ENCODE measurements at places on chromosomes 7 and 10.

DNA sequence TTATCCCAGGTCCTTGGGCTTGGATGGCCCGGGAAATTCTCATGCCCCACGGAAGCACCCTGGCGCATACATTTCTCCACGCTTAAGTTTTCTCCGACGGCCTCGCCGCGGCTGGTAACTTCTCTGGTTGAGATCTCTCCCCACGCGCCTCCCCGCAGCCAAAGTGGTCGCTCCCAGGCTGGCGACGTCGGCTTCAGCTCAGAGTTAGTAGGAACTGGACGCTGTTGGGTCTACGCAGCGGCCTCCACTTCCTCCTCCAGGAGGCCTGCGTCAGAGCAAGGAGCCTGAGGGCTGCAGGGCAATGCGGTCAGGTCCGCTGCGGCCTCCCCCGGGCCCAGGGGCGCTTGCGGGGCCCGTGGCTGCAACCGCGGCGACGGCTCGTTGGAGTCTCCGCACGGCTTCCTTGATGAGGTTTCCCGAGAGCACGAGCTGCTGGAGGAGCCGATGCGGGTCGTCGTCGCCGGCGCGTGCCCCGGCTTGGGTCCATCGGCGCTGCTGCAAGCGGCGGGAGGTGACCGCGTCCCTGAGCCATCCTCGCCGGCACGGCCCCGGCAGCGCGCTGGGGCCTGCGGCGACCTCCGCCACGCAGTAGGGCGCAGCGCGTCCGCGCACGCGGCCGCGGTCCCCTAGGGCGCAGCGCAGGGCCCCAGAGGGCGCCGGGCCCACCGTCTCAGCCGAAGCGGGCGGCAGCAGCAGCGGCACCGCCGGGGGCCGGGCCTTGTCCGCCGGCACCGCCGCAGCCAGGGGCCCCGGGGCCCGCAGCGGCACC, 744 bp downstream of the FRAT2 start:
- no peak for DNase-seq

DNA sequence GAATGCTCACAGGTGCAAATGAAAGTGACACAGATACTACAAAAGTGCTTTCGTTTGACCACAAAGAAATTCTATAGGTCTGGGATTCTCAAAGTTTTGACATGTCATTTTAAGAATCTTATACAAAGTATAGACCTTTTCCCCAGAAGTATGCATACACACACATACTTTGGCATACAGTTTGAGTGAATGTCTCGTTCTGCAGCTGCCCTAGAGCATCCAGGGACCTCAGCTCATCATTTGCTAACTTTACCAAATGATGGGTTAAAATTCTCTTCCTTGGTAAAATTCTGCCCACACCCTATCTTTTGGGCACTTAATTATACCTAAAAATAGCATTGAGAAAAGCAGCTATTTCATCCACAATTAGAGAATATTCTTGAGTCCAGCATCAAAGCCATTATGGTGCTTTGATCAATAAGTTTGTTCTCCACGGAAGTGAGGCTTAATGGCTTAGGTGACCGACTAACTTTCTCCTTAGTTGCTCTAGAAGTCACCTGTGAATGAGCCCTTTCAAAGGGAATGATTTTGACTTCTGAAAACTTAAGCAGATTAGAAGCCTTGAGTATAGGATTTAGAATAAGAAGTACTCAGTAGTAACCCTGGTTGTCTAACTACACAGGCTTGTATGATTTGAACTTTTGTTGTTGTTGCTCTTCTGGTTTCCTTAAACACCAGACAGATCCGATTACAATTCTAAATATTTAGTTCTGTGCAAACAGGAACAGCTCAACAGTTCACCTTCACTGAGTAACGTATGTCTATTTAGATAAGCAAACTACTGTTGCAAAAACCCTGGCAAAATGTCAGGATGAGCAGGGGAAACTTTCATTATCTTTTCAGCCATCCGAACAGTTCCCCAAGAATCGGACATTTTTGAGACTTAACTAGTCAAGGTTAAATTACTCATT, 70.6 kb downstream of the CNNM2 start:
- no peak for DNase-seq

DNA sequence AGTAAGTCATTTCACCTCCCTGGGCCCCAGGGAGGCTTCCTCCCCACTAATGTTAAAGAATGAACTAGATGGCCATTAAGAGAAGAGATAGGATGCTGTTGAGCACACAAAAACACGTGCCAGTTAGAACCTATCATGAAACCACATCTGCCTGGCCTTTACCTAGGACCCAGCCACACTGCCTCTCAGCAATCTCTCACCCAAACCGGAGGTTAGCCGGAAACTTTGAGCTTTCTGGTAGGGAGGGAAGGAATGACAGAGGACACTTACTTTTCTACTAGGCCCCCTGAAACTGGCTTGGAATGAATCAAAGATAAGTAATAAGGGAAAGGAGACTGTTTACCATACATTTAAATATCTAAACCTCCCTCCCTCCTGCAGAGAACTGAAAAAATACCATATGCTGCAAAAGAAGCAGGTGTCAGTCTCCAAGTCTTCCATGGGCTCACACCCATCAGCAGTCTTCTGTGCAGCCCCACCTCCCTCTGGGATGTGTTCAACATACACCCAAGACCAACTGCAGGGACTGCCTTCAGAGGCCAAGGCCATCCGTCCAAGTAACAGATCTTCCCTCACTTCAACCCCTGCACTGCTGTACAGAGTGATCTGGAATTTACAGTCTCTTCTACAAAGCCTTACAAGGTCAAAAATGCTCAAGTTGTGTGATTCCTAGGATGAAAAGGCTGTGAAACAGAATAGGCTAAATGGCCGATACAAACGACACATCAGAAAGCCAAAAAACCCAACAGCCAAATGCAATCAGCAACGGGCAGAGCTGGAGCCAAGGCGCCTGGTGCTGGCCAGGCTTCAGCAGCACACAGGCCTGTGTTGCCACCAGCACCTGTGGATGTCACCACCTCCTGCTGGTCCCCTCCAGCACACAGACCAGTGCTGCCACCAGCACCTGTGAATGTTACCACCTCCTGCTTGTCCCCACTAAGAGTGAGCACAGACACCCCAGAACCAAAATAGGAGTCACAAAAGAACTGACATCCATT, 42.4 kb downstream of the SORBS1 start:
- DNase-seq = no peak

GRCh38 chr7:132895231-132895630, 186.7 kb downstream of the CHCHD3 start:
- DNase-seq = no peak

DNA sequence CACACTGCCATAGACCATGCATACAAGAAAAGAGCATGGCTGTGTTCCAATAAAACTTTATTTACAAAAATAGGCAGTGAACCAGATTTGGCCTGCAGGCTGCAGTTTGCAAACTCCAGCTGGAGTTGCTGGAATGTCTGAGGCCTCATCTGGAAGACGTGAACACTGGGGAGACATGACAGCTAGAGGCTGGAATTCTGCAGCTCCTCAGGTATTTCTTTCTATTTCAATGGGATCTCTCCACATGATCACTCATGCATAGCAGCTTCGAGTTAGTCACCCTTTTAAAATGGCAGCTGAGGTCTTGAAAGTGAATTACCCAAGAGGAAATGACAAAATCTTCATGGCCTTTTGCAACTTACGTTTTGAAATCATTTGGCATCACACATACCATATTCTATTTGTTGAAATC, 52.6 kb upstream of the BET1 start:
- DNase-seq = no peak

DNA sequence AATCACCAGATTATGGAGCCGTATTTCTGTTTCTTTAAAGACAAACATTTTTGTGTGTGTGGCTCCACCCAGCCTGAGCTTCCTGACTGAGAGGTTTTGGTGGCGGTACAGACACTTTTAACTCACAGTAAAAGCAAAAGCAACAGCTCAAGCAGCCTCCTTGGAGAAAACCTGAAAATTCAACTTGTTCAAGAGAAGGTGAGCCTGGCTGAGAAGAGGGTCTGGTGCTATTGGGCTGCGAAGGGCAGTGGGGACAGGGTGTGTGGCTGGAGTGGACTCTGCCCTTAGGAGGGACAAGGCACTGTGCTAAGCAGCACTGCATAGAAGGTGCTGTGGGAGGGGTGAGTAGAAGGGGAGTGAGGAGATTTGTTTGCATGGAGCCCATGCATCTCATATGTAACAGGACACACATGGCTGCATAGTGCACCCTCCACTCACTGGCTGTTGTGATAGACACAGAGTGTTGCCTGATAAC, at the start of gene GIMAP7:
TSS of gene GIMAP7 (plus strand) at position 125 of the 475 bp plus-strand sequence. CDS start 5,103 bp downstream, outside the sequence.
- no peak for DNase-seq

- no peak for DNase-seq
Observed at GRCh38 chr10:78398382-78398781, 364.7 kb downstream of the RPS24 start.

DNA sequence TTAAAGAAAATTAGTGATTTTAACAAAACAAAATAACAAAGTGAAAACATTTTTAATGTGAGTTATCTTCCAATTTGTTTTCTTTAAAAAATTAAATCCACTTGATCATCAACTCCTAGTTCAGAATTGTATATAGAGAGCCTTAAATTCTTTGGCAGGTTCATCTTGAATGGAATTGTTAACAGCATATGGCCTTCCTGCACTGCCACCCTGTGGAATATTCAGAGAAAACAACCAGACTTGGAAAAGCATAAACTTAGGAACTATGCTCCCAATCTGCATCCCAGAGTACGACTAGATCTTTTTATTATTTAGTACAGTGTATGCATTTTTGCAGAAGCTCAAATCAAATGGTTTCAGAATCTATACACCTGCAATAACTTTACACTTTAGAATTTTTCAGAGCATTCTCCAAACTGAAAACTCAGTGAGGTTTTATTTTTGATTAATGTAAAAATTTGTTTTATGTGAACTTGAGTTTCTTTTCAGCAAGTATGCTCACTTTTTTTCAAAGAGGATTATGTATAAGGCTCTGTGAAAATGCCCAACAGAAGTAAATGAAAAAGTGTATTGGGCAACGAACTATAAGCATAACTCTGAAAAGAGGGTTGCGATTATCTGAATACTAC, 44.9 kb upstream of the ANK3 start:
- no peak for DNase-seq

- DNase-seq = no peak
Observed at GRCh38 chr7:41918597-41918996, 215.7 kb upstream of the INHBA start.

DNA sequence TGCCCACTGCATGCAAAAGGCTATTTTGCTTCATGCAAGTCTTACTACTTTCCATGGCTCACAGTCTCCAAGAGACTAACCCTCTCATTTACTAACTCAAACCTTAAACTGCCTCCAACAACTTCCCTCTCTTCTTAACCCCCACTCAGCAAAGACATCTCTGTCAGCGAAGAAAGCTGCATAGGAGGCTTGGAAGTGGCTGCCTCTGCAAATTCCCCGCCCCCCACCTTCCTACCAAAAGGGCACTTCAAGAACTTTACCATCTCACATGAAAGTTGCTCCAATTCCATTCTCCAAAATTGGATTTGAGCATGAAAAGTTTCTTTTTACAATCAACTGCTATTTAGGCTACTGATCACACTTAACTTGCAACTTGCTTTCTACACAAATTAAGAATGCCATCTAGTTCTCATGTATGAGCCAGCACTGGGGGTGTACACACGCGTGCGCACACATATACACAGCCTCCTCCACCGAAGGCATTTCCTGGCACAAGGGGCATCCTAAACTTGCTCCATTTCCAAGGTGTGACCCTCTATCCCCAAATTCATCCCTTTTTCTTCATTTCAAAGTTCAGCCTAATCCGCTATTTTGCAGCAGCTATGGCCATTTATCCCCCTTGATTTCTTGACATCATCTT, 1.8 kb downstream of the CCDC6 start:
- DNase-seq = no peak

DNA sequence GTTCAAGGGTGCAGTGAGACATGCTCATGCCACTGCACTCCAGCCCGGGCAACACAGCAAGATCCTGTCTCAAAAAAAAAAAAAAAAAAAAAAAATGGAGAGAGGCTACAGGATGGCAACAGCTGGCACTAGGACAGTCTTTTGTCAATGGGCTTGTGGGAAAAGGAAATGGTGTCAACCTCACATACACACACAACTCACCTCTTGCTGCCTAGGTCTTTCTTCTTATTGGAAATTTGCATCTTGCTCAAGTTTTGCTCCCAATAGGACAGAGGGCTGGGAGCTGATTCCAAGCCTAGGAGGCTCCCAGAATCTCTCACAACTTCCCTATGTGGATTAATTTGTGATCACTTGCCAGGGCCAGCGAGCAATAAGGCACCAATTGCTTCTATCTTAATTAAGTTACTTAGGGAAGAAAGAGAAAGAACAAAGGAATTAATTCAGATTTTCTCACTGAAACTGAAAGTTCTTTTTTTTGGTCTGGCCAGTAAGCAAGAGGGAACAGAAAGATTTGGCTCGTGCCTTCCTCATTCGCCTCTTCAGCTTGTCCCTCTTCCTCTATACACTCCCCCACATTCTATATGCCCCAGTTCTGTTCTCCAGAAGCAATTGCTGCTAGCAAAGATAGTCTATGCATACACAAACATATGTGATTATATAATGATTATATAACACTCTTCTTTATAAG, 33.8 kb downstream of the MAP3K8 start:
- DNase-seq = no peak

GRCh38 chr10:90592638-90593302, 265.1 kb downstream of the HTR7 start:
- DNase-seq = no peak

- no peak for DNase-seq
Observed at GRCh38 chr10:4763960-4764428, 62.0 kb upstream of the AKR1E2 start.

DNA sequence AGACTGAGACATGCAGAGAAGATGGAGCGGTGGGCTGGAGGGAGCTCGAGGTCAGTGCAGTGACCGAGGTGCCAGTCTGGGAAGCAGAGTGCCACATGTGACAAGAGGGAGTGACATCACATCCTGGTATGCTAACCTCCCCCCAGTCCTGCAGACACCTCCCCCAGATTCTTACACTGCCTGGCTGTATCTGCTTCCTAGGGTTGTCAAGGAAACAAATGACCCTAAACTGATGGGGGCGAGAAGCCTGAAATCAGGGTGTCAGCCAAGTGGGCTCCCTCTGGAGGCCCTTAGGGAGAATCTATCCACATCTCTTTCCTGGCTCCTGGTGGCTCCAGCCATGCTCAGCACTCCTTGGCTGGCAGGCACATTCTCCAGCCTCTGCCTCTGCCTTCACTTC, 316.1 kb upstream of the ZMIZ1 start:
- DNase-seq = no peak

- DNase-seq = no peak
Observed at GRCh38 chr10:48316236-48316635, 9.8 kb downstream of the MAPK8 start.
